ENCODE measurements at places on chromosomes 16 and 17. TPM values are rescaled to one million over a fixed set of nuclear protein-coding genes. Genes with fewer than 3 reads are reported as not detected.

CD300A gene
- 2.0 TPM for polyA plus RNA-seq

SOST gene
- not detected for polyA plus RNA-seq

KCNH4 gene
- 0.11 TPM for polyA plus RNA-seq

GNGT2 gene
- polyA plus RNA-seq: 0.87 TPM

IL34 gene
- polyA plus RNA-seq: 2.6 TPM

LDHD gene
- polyA plus RNA-seq: 15.8 TPM

ACAP1 gene
- polyA plus RNA-seq: 4.4 TPM

PRRT2 gene
- 2.6 TPM for polyA plus RNA-seq

CX3CL1 gene
- polyA plus RNA-seq: 19.0 TPM

MPP2 gene
- 6.6 TPM for polyA plus RNA-seq

Data from pancreas (tissue), 10 donors.